ENCODE measurements at places on chromosomes 1 and 21.
A peak's percentile ranks its signal among the peaks of the same experiment; 100 is the strongest.

GRCh38 chr1:146039844-146040194 lies 18.3 kb upstream of the HJV start:
- DNase-seq = no peak

GRCh38 chr1:114609826-114610225 lies 28.4 kb upstream of the BCAS2 start:
- DNase-seq = no peak

GRCh38 chr1:226402739-226403165 lies 5.1 kb downstream of the PARP1 start:
- no peak for DNase-seq

- no peak for DNase-seq
Observed at GRCh38 chr1:15420853-15421465, 11.3 kb downstream of the EFHD2 start.

DNA sequence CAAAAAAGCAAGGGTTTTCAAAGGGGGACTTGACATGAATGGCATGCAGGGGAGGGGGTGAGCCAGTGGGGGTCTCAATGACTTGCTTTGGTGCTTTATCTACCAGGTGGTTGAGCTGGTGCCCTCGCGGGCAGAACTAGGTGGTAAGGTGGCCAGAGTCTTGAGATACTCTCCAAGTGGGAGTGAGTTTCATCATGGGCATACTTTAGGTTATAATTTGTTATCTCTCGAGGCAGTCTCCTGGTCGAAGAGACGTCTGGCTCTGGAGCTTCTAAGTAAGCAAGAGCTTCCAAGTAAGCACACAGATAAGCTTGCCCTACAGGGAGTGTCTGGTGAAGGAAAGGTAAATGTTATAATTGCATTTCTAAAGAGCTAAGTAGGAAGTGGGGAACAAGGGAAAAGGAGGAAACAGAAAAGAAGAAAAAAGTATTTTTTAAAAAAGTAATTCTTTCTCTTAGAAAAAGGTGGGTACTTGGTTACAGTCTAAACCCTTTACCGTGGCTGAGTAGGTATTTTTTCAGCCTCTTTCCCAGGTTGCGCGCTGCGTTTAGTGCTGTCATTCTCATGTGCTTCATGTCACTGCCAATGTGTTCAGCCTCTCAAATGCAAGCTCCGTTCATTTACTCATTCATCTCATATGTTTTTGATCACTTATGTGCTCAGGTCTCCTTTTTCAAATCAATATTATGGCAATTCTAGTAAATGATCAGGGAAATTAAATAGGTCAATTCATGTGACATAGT lies 31.6 kb upstream of the DNAJC6 start:
- no peak for DNase-seq

DNA sequence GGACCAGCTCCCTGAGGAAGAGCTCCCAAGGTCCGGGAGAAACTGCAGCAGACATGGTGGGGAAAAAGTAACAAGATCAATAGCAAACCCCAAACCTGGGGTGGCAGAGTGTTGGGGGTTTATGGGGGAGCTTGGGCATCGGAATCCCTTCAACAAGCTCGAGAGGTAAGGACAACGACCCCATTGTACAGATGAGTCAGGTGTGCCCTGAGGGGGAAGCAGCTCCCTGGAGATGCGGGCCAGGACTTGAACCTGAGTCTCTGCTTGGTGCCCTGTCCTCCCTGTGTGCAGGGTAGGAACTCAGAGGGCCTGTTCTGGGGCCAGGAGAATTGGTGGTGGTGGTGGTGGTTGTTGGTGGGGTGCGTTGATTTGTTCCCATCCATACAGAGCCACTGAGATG lies 125.4 kb downstream of the PTPRU start:
- no peak for DNase-seq

- DNase-seq = peak; percentile 65
Observed at GRCh38 chr1:206784471-206784903, 12.2 kb upstream of the IL10 start.

- DNase-seq = no peak
Observed at GRCh38 chr1:159429074-159429861, 2.7 kb upstream of the OR10J4 start.

- no peak for DNase-seq
Observed at GRCh38 chr1:22449636-22450035, 2.0 kb upstream of the ZBTB40 start.

DNA sequence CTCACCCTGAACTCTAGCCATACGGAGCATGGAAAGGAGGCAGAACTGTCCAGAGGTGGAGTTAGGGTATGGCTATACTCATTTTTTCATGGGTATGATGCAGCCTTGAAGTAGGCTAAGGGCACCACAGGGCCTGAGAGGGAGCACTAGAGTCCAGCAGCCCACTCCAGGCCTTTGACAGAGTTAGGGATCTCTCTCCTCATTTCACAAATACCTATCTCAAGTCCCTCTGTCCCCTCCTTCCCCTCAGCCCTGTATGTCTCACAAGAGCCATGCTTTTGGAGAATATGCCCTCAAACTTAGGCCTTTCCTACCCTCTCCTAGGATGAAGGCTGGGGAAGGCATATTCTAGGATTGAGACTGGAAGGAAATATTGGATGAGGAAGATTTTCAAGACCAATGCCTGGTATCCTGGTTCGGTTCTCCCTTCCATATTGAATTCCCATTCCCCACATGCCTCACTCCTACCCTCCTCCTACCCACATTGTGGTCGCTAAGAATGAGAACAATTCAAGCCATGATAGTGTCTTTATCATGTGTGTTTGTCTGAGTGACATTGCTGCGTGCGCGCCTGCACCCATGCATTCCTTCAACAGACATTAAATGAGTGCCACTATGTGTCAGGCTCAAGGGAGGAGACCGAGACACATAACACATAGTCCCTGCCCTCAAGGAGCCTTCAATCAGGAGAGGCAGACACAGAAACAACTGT lies 2.6 kb upstream of the NECTIN4 start:
- no peak for DNase-seq

- no peak for DNase-seq
Observed at GRCh38 chr1:202760589-202760988, 47.6 kb downstream of the KDM5B start.
